ENCODE measurements at places on chromosomes 1 and 21.

GRCh38 chr21:40610345-40610744 lies 236.6 kb downstream of the DSCAM start:
- no peak for DNase-seq

DNA sequence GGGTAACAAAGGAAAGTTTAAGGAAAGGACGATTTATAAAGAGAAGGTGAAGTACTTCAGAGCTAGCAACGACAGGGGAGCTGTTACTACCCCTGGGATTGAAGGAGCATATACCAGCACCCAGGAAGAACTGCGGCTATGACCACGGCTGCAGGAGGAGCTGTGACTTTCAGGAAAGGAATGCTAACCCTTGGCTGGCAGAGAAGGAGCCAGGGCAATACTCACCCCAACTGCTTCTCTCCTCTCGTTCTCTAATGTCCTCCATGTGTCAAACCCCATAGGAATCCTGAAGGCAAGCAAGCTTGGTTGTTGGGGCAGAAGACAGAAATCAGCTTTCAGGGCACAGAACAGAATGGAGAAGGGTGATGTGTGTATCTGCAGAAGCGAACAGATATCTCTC lies 120.5 kb downstream of the TMEM53 start:
- no peak for DNase-seq

DNA sequence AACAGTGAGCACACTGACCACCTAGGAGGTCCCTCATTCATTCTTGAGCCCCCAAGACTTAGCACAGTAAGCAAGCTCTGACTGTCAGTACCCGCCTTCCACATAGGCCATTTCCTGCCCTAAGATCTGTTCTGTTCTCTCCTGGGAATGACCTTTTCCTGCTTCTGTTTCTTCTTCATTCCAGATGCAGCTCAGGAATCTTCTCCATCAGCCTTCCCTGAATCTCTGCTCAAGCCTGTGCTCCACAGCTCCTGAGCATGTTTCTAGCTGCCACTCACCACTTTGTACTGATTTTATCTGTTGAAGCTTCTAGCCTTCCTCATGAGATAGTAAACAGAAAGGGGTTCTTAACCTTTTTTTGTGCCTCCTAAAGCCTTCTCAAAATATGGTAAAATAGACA lies 56.6 kb downstream of the ZNF281 start:
- DNase-seq: no peak

- DNase-seq: no peak
Observed at GRCh38 chr1:117836069-117836468, 93.4 kb downstream of the GDAP2 start.

DNA sequence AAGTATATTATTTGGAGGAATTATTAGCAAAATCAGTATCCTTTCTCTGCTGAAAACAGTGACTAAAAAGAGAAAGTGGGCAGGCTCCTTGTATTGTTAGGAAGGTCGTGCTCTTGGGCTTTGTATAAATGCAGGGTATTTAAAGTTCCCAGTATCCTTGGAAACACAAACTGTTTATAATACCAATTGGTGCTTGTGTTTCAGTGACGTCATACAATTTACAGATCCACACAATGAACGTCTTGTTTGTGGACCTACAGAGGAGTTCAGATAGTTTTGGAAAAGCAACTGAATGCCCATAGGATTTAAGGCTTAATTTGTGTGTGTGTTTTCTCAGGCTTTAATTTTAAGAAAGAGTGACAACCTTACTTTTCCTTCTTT lies 168.2 kb downstream of the RASAL2 start:
- DNase-seq: no peak

DNA sequence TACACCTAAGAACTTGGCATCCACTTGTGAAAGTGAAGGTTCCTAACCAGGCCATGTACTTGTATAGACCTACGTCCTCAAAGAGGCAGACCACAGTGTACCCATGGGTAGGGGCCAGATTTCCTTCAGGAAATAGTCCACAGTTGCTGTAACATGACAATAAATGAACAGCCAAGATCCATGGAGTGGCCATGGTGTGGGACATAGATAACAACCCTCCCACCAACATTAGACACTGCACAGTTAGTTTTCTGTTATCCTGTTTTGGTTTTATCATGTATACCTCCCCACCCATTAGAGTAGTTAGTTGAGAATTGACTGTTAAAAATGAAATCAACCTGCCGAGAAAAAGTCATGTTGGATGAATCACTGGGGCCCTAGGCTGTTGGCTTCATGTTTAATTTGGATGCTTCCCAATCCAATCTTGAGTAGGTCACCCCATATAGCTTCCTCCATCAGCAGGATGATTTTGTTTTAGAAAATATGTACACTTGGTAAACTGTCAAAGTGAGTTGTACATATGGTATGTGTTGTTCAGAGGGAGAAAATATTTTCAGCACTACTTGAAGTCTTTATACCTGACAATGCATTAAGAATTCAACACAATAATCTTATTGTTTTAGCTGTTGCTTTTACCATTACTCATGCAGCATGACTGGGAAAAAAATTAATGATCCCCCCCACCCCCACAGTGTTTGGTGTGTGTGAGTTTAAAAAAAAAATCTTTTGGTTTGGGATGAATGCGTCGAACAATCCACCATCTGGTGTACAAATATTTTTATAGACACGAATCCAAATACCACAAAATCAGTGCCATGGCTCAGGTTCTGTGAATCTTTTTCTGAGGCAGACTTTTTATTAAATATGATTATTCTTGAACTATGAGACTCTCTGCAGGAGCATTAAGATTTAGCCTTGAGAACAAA lies 88.3 kb upstream of the ARHGAP29 start:
- no peak for DNase-seq

DNA sequence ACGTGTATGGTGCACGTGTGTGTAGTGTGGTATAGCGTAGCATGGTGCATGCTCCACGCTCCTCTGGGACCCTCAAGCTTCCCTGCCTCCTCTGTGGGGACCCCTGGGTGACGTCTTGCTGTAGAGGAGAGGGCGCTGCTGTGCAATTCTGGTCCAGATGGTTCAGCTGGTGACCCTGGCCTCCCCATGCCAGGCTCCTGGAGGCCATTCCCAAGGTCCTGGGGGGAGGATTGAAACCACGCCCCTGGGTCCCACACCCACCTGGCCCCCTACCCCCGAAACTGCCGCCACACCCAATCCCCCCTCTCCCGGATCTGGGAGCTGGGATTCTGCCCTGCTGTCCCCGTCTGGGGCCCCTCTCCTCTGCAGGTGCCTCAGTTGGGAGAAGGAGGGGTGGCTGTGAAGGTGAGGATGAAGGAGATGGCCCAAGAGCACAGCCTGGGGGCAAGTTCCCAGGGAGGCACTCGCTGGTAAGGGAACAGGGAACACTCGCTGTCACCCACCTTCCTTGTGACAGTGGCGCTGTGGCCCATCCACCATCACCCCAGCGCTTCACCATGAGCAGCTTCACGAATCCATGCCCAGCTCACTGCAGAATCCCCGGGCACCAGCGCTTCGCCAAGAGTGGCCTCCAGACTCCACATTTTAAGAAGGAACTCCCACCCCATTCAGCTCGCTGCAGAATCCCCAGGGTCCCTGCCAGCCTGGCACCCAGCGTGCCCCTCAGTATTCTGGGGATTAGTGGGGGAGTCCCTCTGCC lies 38.0 kb downstream of the WDR4 start:
- no peak for DNase-seq

- DNase-seq: no peak
Observed at GRCh38 chr1:201566933-201567801, 28.2 kb downstream of the NAV1 start.

GRCh38 chr1:96978444-96978843 lies 256.9 kb downstream of the PTBP2 start:
- DNase-seq: no peak
